ENCODE measurements at places on chromosomes 16 and 17. TPM values are rescaled to one million over a fixed set of nuclear protein-coding genes. Genes with fewer than 3 reads are reported as not detected.

The JPH3 gene
- total RNA-seq = not detected

The ADAD2 gene
- not detected for total RNA-seq

The TIGD7 gene
- 6.4 TPM for total RNA-seq

The RAMP2 gene
- 0.37 TPM for total RNA-seq

The SGCA gene
- 1.9 TPM for total RNA-seq

The OR1F1 gene
- total RNA-seq = not detected
